Posterior cingulate gyrus (tissue), 11 donors: ENCODE measurements at places on chromosomes 2 and 18.
A peak's percentile ranks its signal among the peaks of the same experiment; 100 is the strongest.

- DNase-seq: no peak
These were observed 158.9 kb upstream of the FN1 start for GRCh38 chr2:215594766-215595165.

DNA sequence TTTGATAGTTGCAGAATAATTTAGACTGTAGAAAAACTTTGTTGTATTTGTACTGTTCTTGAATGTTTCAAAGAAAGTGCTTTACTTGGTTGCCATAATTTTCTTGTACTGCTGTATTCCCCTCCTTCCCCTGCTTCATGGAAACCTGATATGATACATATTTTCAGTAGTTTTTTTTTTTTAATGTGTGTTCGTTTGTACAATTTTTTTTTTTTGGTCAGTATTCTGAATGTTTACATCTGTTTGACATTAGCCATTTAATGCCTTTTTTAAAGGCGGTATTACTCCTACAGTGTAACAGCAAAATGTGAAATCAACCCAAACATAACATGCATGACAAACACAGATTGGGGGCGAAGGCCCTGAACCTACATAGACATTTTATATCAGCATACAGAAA, 172.3 kb downstream of the ASXL3 start:
- no peak for DNase-seq

DNA sequence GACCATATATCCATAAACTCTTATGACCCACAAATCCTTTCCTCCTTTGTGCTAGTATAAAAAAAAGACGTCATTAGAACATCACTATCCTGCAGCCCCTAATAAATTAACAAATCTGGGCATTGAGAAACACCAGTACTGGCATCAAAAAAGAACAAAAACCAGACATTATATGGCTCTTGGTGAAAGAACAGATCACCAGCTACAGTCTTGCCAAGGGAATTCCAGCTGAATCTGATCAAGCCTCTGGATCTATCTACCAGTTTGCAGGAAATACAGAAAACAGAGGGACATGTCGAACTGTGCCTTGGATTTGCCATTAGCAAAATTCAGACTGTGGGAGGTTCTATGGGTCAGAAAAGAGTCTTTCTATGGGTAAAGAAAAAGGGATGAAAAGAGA, 93.7 kb upstream of the DDX18 start:
- DNase-seq: no peak

- no peak for DNase-seq
These were observed 148.0 kb upstream of the ALPP start for GRCh38 chr2:232230560-232230959.

DNA sequence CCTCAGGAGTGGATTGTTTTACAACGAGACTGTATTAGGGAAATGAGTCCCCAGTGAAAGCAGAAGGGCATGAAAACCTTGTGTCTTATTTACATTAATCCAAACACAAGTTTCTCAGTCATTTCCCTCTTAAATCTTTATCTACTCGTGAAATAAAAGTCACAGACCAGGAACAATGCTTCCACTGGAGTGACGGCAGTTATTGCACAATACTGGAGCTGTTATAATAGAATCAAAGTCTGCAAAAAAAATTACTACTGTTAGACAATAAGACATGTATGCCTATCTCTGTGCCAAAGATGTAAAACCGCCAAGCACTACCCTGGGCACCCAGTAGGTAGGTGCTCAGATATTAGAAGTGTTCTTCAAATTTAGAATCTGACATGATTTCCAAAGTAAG, 375.5 kb downstream of the ZNF521 start:
- DNase-seq: no peak

DNA sequence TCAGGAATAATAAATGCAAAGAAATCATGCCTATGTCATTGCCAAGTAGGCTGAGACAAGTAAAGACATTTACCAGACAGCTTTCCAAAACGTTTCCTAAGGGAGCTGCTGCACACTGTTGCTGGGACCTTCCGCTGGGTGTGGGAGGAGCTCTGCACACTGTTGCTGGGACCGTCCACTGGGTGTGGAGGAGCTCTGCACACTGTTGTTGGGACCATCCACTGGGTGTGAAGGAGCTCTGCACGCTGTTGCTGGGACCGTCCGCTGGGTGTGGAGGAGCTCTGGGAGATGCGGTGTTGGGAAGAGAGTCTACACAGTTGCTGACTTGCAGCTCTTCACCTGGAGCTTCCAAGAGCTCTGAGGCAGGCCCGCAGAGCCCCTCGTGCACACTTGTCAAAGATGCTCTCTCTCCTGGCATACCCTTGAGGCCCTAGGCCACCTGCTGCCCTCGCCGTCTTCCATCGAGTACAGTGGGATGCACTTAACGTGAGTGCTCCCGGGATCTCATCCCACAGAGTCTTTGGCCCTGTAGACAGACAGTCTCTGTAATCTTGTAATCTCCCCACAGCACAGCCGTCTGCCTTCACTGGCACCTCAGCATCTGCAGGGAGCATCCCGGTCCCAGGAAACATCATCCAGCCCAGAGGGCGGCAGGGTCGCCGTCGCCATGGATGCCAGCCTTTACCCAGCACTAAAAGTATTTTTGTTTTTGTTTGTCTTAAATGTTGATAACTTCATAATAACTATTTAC, 51.4 kb downstream of the TRAPPC12 start:
- DNase-seq: no peak

DNA sequence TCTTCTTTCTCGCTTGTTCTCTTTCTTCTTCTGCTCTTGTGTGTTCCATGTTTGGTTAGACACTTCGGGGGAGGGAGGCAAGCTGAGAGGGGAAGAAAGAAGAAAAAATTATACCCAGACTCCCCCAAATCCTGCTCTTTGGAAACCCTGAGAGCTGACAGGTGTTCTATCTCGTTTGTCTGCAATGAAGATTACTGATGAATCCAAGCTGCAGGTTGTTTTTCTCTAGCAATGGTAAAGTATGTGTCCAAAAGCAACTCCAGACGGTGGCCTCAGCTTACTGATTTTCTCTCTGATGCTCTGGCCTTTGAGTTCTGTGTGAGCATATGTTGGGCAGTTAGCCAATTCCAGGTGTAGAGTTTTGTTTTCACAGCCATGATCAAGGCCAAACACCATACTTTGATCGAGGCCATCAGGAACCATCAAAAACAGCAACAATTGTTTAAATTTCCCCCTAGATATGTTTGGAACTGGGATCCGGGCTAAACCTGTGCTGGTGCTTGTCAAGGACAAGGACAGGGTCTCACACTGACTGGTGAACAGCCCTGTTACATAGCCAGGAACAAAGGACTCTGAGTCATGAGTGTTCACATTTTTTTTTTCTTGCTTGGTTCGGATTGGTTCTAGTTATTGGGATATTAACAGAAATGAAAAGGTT, 142.0 kb downstream of the PRKCE start:
- DNase-seq: no peak

GRCh38 chr2:235526166-235526565, 32.3 kb downstream of the AGAP1 start:
- DNase-seq: no peak

GRCh38 chr18:13603304-13604019, 122.9 kb downstream of the FAM210A start:
- DNase-seq: no peak

- no peak for DNase-seq
These were observed 81.4 kb upstream of the SMAD7 start for GRCh38 chr18:49032189-49032584.

GRCh38 chr2:50674876-50675275, 357.1 kb downstream of the NRXN1 start:
- DNase-seq: no peak

DNA sequence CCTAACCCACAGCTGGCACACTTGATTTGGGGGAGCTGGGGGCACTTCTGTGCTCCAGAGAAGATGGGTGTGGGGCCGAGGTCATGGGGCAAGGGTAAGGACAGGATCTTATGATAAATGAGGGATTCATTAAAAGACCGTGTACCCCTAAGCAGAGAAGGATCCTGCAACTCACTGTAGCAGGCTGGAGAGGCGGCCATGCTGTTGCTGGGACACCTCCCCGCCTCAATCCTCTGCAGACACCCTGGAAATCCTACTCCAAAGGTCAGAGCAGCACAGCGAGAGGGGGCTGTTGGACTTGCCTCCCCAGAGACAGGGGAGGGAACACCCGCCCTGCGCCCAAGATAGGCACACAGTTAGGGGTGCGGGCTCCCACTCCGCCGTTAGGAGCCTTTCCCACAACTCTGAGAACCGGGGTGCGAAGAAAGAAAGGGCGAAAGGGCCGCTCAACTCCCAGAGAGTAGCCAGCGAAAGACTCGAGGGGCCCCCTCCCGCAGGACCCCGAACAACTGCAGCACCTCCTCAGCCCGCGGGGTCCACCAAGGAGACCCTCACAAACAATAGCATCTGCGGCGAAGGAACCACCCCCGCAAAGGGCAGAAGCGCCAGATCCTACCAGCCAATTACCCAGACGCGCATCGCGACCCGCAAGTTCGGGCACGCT, 1.4 kb downstream of the PARD6G start:
- peak; percentile 74 for DNase-seq

DNA sequence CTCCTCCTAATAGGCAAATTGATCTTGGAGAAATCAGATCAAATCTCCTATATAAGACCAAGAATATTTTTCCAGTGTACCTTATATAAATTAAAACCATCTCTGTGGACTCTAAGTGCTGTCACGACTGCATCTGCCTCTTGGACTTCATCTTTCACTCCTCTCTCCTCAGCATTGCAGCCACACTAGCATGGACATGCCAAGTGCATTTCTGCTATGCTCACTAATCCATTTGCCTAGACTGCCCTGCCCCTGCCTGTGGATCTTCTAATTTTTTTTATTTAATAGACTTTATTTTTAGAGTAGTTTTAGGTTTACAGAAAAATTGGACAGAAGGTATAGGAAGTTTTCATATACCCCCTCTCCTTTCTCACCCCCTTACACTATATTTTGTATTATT, 146.7 kb upstream of the VWC2L start:
- no peak for DNase-seq

- peak; percentile 62 for DNase-seq
These were observed 138.2 kb downstream of the VAPA start for GRCh38 chr18:10051877-10052631.

GRCh38 chr18:35478520-35479435, 19.0 kb downstream of the INO80C start:
- no peak for DNase-seq

DNA sequence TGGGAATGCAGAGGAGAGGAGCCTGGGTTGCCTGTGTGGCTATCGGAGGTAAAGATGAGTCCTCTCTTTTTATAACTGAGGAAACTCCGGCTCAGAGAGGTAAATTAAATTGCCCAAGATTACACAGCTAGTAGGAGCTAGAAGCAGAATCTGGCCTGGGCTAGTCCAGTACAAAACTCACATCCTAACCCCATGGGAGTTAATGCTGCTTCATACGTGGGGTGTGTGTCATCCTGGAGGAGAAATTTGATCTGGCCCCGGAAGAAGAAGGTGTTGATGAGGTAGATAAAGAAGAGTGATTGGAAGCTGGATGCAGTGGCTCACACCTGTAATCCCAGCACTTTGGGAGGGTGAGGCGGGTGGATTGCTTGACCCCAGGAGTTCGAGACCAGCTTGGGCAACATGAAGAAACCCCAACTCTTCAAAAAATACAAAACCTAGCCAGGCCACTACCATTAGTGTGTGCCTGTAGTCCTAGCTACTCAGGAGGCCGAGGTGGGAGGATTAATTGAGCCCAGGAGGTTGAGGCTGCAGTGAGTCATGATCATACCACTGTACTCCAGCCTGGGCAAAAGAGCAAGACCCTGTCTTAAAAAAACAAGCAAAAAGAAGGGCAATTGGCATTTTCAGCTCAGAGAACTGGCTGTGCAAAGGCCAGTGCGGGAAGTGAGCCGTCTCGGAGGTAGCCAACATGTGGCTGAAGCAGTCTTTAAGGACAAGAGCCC, 33.7 kb downstream of the CTIF start:
- DNase-seq: no peak

DNA sequence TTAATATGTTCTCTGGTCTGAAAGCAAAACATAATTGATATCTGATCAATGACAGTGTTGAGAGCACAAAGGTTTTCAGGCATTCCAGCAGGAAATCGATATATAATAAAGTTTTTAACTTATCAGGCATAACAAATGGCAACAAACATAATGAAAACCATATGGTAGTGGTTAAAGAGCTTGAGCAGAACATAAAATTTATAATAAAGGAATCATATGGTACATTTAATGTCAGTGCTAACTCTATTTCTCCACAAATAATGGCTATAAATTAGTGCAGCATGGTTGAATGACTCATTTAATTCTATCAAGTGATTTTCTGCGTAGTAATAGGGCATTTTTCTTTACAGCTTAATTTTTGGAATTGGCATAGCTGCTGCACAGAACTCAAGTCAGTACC, 306.2 kb downstream of the FSIP2 start:
- no peak for DNase-seq

GRCh38 chr18:47737198-47737830, 193.1 kb downstream of the SMAD2 start:
- no peak for DNase-seq

GRCh38 chr2:2101924-2102323, 229.2 kb downstream of the MYT1L start:
- DNase-seq: no peak

GRCh38 chr2:120385355-120386127, 39.6 kb downstream of the INHBB start:
- no peak for DNase-seq

GRCh38 chr2:109062859-109063700, 65.9 kb upstream of the SH3RF3 start:
- no peak for DNase-seq

GRCh38 chr2:123101434-123101833, 923.7 kb upstream of the CNTNAP5 start:
- no peak for DNase-seq

DNA sequence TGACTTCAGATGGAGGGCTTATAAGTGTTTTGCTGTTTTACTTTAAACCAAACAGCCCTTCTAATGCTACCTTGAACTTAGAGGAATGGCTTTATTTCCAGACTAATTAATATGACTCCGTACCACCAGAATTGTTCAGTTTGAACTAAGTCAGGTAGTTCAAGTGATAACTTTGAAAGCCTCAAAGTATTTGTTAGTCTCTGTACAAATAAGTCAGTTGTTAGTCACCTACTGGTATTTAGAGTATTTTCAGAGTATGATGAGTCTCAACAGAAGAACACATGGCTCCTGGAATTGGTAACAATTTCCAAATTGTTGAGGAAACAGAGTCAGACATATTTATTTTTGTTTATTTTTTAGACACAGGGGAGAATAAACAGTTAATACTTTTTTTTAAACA, 381.8 kb upstream of the NRXN1 start:
- no peak for DNase-seq

DNA sequence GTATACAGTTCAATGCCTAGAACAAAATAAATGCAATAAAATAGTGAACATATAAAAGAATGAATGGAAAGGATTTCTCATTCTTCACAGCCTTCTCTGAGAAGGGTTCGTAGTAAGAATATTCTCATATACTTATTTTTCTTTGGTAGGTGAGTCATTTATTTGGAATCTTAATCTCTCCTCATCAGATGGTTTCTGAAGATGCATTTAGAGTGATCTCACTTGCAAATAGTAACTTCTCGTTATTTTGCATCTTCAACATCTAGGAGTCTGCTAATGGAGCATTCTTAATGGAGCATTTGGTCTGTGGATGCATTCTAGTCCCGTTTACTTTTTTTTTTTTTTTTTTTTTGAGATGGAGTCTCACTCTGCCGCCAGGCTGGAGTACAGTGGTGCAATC, 3.9 kb downstream of the UBXN4 start:
- DNase-seq: no peak

- no peak for DNase-seq
These were observed 10.5 kb downstream of the C1QL2 start for GRCh38 chr2:119147776-119148715.

GRCh38 chr18:50687491-50687890, 127.6 kb downstream of the MAPK4 start:
- no peak for DNase-seq
